Psoas muscle (tissue), 8 donors: ENCODE measurements at places on chromosomes 1 and 21. TPM values are rescaled to one million over a fixed set of nuclear protein-coding genes. Genes with fewer than 3 reads are reported as not detected.
A peak's percentile ranks its signal among the peaks of the same experiment; 100 is the strongest.

TMEM53 gene
- polyA plus RNA-seq: 4.2 TPM

TNFRSF9 gene
- polyA plus RNA-seq: 0.01 TPM

GJA8 gene
- polyA plus RNA-seq: not detected

VPS45 gene
- 36.0 TPM for polyA plus RNA-seq

METTL25B gene
- 22.1 TPM for polyA plus RNA-seq

INAVA gene
- 0.04 TPM for polyA plus RNA-seq

WNT4 gene
- 0.44 TPM for polyA plus RNA-seq

MPZ gene
- polyA plus RNA-seq: 1.0 TPM

FCGR3B gene
- polyA plus RNA-seq: 0.32 TPM

BOLA1 gene
- 45.3 TPM for polyA plus RNA-seq

KRTAP10-2 gene
- not detected for polyA plus RNA-seq

F3 gene
- polyA plus RNA-seq: 5.6 TPM

IFI44L gene
- polyA plus RNA-seq: 1.9 TPM

MAN1C1 gene
- polyA plus RNA-seq: 2.0 TPM

KRTAP27-1 gene
- polyA plus RNA-seq: not detected

OR2T8 gene
- not detected for polyA plus RNA-seq

DCAF8 gene
- 45.4 TPM for polyA plus RNA-seq

PKLR gene
- 0.01 TPM for polyA plus RNA-seq

LEMD1 gene
- not detected for polyA plus RNA-seq

SYCP1 gene
- not detected for polyA plus RNA-seq

STUM gene
- polyA plus RNA-seq: 0.96 TPM

CENPF gene
- 0.74 TPM for polyA plus RNA-seq

CD34 gene
- polyA plus RNA-seq: 14.4 TPM

OPRD1 gene
- polyA plus RNA-seq: 0.03 TPM

FMO2 gene
- 9.4 TPM for polyA plus RNA-seq

SEMA6C gene
- 8.9 TPM for polyA plus RNA-seq

DNA sequence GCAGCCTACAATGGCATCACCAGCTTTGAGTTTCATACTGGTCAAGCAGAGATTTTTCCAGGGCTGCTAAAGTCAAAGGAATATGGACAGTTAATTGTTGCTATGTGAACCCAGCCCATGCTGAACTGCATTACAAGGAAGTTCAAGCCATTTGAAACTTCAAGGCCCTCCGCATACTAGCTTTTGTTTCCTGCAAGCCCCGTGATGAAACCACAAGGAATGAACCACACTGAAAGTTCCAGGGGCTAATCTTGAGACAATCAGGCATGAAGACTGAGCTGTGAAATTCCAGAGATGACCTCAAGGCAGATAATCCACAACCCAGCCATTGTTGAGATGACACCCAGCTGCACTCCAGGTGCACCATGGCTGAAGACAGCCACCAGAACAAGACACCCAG lies 180.8 kb downstream of the C1orf21 start:
- no peak for DNase-seq

DNA sequence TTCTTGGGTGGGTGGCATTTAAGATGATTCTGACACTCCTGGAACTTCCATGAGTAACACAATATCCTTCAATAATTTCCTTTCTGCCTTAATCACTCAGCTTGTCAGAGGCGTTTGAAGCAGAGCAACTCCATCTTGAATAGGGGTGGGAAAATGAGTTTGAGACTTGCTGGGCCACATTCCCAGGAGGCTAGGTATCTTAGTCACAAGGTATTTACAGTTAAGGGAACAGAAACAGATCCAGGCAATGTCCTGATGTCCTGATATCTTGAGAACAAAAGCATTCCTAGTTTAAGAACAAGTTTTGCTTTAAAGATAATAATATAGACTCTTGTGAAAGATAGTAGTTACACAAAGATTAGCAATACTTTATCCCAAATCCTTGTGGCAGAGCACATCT lies 76.6 kb upstream of the KIAA0040 start:
- DNase-seq: no peak

GRCh38 chr1:201506092-201506491 lies 831 bp downstream of the CSRP1 start:
- DNase-seq: no peak

- DNase-seq: no peak
Measured at GRCh38 chr1:15870421-15870820, 22.9 kb downstream of the SPEN start.

- no peak for DNase-seq
Measured at GRCh38 chr1:53896635-53897229, 2.7 kb downstream of the DIO1 start.

GRCh38 chr1:3564921-3565831 lies 46.1 kb downstream of the MEGF6 start:
- DNase-seq: no peak

DNA sequence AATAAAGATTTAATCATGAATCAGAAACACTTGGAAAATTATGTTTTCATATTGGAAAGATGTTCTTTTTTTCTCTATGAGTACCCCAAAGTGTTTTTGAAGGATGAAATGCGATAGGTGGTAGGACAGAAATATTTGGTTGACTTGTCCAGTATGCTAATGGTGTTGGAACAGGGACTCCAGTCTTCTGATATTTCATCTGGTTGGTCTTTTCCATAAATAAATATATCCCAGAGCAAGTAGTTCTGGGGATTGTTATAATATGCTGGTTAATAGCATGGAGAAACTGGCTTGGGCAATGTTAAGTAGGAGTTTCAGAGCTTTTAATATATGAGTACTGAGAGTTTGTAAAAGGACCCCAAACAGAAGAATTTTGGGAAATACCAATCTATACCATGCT lies 8.7 kb downstream of the PGM1 start:
- DNase-seq: no peak

- no peak for DNase-seq
Measured at GRCh38 chr1:157047062-157047410, 1.5 kb upstream of the ARHGEF11 start.

- no peak for DNase-seq
Measured at GRCh38 chr1:97170300-97170699, 448.7 kb downstream of the PTBP2 start.

GRCh38 chr1:156691191-156691590 lies 14.0 kb upstream of the NES start:
- no peak for DNase-seq

DNA sequence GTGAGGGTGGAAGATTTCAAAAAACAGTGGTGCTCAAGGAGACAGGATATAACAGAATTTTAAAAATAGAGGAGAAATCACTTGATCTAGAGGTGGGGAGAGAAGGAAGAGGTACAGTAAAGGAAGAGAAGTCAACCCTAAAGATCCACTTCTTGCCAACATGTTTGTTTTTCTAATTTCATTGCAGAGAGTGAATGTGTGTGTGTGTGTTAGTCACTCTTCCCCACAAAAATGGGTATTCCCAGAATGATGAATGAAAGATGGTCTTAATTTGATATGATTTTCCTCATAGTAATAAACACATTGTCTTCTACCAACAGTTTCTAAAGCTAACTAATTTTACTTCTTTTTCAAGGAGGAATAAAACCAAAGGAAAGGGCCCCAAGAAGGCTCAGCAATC lies 74.2 kb upstream of the NGF start:
- DNase-seq: no peak

DNA sequence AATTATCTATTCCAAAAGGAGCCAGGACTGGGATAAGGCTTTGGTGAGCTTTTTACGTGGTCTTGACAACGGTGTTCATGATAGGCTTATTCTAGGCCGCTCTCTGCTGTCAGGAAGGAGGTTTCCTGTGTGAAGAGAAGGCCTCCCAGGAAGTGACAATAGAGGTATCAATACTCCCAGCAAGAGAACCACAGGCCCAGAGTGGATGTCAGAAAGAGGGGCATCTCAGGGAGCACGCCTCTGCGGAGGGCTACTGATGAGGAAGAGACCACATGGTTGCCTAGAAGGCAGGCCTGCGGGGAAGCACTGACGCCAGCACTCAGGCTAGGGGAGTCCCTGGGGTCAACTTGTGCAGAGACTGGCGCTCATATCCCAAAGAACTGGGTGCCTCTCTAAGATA lies 60.4 kb downstream of the ITPKB start:
- no peak for DNase-seq

DNA sequence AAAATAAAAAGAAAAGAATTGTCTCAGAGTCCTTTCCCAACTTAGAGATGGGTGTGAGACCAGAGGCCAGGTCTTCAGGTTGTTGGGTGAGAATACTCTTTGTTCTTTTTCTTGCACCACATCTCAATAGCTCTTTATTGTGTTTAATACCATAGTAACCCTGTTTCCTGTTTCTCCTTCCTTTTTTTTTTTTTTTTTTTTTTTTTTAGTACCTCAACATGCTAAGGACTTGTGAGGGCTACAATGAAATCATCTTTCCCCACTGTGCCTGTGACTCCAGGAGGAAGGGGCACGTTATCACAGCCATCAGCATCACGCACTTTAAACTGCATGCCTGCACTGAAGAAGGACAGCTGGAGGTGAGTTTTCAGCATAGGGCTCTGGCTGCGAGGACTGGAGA lies 24.4 kb downstream of the CELF3 start:
- no peak for DNase-seq

DNA sequence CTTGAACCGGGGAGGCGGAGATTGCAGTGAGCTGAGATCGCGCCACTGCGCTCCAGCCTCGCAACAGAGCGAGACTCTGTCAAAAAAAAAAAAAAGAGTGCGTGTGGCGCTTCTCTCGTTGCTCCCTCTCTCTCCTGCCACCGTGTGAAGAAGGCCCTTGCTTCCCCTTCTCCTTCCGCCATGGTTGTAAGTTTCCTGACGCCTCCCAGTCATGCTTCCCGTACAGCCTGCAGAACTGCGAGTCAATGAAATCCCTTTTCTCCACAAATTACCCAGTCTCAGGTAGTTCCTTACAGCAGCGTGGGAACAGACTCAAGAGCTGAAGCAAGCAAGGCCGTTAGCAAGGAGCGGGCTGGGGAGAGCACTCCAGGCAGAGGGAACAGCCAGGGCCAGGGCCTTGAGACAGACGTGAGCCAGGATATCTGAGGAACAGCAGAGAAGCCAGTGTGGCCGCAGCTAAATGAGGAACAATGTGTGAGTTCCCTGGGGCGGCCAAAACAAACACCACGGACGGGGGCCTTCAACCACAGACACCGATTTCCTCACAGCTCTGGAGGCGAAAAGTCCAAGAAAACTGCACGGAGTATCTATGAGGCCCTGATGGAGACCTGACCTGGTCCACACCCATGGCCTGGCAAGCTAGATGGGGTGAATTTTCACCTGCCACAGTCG lies 54.2 kb upstream of the ETS2 start:
- DNase-seq: peak; percentile 30

- DNase-seq: no peak
Measured at GRCh38 chr21:44522753-44523204, 17.2 kb downstream of the KRTAP10-1 start.

- peak; percentile 76 for DNase-seq
Measured at GRCh38 chr1:155324717-155325602, 4.3 kb downstream of the RUSC1 start.

DNA sequence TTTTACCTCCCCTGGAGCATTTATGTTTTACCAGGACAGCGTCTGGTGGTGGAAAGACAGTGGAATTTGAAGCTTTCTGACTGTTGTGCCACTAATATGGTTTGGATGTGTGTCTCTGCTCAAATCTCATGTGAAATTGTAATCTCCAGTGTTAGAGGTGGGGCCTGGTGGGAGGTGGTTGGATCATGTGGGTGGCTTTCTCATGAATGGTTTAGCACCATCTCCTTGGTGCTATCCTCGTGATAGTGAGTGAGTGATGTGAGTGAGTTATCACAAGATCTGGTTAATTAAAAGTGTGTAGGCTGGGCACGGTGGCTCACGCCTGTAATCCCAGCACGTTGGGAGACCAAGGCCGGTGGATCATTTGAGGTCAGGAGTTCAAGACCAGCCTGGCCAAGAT lies 23.7 kb downstream of the PHLDA3 start:
- no peak for DNase-seq

DNA sequence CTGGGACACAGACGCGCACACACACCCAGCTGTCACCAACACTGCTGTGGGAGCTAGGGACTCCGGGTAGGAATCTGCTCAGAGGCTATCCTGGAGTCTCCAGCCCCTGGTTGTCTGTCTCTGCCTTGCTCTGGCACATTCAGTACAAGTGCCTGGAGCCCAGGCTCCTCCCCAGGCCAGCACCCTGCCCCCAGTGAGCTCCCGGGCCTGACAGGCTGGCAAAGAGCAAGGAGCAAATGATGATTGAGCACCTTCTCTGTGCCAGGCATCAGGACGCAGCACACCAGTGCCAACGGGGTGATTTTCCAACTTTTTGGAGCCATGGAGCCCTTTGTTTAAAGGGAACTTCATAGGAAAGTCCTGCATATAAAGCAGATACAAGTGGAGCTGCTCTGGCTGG lies 6.5 kb downstream of the CNTN2 start:
- no peak for DNase-seq

- no peak for DNase-seq
Measured at GRCh38 chr1:37720231-37721130, 28.2 kb downstream of the CDCA8 start.

DNA sequence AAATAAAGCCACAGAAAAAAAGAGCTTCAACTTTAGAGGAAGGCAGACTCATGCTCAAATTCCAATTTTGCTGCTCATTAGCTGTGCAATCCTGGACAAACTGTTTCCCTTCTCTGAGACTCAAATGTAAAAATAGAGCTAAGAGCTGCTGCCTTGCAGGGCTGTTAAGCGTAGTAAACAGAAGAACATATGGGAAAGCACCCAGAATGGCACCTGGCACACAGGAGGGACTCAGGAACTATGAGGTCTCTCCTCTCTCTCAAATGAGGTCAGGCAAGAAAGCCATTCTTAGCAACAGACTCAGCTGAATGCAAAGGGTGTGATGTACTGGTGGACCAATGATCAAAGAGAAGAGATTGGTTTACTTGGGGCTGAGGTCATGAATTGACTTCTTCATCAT lies 61.3 kb downstream of the TRABD2B start:
- no peak for DNase-seq

- DNase-seq: no peak
Measured at GRCh38 chr1:162466797-162467196, 30.8 kb upstream of the UHMK1 start.

- DNase-seq: no peak
Measured at GRCh38 chr1:232422898-232423297, 207.0 kb downstream of the SIPA1L2 start.

- no peak for DNase-seq
Measured at GRCh38 chr1:13505020-13505419, 8.8 kb downstream of the LRRC38 start.

DNA sequence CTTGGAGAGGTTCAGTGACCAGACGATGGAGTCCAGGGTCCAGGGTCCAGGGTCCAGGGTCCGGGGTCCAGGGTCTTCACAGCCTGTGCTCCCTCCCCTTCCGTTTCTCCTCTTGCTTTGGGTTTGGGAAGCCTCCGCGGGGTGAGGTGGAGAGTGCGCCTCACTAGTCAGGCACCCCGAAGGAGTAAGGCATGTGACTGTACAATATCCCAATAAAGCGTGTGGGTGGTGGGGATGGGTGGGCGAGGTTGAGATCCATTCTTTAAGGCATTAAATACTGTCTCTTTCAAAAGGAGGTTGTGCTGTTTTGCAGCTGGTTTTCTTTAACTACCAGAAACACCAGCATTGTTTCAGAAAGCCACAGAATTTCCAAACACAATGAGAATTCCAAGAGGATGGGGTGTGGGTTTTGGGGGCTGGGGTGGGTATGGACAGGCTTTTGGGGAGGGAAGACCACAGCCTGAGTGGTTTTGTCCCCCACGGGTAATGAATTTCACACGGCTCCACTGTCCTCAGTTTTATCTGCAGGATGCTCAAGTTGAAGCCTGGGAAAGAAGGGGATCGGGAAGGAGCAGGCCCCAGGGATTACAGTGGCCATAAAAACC lies 65.7 kb downstream of the KIF26B start:
- DNase-seq: no peak

- DNase-seq: no peak
Measured at GRCh38 chr1:45723248-45723930, 27.1 kb downstream of the IPP start.
